ENCODE measurements at places on chromosomes 11 and 22.
A peak's percentile ranks its signal among the peaks of the same experiment; 100 is the strongest.

GRCh38 chr11:96045622-96046456 is 121.9 kb upstream of the MTMR2 start:
- peak; percentile 60 for DNase-seq

DNA sequence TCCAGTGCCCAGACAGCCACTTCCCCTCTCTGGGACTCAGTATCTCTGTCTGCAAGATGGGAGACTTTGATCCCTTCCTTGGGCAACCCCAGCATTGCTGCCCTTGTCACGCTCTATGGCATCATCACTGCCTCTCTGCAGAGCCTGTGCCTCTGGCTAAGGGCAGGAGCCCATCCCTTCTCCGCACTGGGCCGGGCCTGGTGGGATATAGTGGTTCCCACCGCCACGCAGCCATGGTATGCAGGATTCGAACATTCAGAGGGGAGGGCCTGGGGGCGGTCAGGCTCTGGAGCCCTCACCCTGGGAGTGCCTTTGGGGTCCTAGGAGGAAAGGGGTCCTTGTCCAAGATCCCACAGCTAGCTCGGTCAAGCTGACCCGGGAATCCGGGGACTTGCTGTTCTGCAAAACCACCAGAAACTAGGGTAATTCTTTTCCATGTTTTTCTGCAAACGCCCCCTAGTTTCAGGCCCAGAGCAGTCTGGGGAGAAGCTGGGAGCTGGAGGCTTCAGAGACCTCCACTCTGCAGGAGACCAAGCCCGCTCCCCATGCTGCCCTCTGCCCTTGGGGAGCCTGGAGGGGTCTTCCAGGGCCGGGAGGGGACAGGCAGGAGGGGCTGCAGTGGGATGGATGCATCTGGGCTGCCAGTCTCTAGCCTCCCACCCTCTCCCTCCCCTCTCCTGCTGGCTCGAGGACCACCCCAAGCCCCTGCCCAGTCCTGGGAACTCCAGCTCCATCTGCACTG is 24.4 kb upstream of the CBX7 start:
- no peak for DNase-seq

DNA sequence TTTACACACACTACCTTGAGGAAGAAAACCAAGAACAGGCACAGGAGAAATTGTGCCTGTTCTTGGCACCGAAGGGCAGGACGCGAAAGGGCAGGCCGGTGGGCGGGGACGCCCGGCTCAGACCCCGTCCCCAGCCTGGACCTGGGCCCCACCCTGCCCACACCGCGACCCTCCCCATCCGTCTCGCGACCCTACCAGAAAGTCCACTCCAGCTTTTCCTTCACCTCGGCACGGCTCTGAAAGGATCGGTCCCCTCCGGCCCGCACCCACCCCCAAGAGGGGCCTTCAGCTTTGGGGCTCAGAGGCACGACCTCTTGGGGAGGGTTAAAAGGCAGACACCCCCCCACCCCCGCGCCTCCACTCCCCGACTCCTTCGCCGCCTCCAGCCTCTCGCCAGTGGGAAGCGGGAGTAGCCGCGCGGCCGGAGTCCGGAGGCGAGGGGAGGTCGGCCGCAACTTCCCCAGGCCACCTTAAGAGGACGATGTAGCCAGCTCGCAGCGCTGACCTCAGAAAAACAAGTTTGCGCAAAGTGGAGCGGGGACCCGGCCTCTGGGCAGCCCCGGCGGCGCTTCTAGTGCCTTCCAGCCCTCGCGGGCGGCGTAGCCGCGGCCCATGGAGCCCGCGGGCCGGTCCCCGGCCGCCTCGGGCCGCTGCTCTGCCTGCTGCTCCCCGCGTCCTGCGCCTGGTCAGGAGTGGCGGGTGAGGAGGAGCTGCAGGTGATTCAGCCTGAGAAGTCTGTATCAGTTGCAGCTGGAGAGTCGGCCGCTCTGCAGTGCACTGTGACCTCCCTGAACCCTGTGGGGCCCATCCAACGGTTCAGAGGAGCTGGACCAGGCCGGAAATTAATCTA is 4.4 kb downstream of the SEC14L6 start:
- DNase-seq, result no peak

DNA sequence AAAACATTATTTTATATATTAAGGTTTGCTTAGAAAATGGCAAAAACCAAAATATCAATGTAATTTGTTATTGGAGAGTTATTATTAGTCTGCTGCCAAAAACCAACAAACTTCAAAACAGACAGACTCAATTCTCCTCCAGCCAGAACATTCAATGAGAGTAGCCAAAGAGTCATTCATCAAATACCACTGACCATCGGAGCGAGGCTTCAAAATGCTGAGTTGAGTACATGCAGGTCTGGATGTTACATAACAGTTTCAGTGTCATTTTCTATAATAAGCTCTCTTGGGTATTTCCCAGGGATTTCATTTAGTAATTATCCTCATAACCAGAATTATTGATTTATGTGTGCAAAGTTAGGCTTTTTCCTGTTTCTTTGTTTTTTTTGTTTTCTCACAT is 42.6 kb downstream of the CHST1 start:
- no peak for DNase-seq

GRCh38 chr11:46522682-46523281 is 71.0 kb downstream of the AMBRA1 start:
- DNase-seq, result no peak

- no peak for DNase-seq
Observed at GRCh38 chr22:17920145-17920605, 104.2 kb downstream of the MICAL3 start.

GRCh38 chr11:64176751-64177150 is 9.2 kb upstream of the STIP1 start:
- no peak for DNase-seq

- DNase-seq, result no peak
Observed at GRCh38 chr22:31206896-31207687, 5.0 kb upstream of the LIMK2 start.

- no peak for DNase-seq
Observed at GRCh38 chr11:108859510-108859909, 194.6 kb downstream of the DDX10 start.

GRCh38 chr11:122173587-122173986 is 57.6 kb upstream of the BLID start:
- no peak for DNase-seq

GRCh38 chr11:113401718-113402117 is 14.1 kb downstream of the ANKK1 start:
- peak; percentile 79 for DNase-seq
